Activated CD8-positive, alpha-beta memory T cell treated with anti-CD3 and anti-CD28 coated beads for 4 hours (primary cell): ENCODE measurements at places on chromosomes 7 and 10.
A peak's percentile ranks its signal among the peaks of the same experiment; 100 is the strongest.

- DNase-seq = no peak
Measured at GRCh38 chr10:55104738-55105137, 303.7 kb upstream of the PCDH15 start.

DNA sequence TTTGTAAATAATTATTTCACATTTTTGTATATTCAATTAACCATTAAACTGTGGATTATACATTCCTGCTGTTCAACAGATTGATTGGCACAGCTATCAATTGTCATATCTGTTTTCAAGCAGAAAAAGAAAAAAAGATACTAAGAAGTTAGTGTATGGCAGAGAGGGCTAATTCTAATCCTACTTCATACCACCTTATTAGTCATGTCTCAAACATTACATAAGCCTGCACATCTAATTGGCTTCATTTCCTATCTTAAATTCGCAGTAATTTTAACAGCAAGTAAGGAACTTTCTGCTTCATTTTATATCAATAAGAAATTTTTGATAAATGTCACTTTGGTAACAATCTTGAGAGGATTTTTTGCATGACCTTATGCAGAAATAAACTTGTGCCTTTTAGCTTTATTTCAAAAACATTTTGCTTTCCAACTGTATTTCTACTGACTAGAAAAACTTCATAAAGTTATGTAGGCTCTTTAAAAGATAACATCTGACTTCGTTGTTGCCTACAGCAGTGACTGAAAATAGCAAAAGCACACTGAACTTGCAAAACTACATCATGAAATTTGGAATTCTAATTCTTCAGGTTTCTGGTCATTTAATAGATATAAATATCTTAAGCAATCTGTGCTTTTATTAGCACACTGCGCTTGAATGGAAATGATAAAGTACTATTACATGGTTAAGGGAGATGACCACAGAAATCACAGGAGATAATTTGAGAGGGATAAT, 111.5 kb downstream of the SEMA3C start:
- no peak for DNase-seq

GRCh38 chr10:1577373-1577770, 160.0 kb downstream of the ADARB2 start:
- DNase-seq = no peak

GRCh38 chr7:81721437-81721836, 48.4 kb downstream of the HGF start:
- no peak for DNase-seq

DNA sequence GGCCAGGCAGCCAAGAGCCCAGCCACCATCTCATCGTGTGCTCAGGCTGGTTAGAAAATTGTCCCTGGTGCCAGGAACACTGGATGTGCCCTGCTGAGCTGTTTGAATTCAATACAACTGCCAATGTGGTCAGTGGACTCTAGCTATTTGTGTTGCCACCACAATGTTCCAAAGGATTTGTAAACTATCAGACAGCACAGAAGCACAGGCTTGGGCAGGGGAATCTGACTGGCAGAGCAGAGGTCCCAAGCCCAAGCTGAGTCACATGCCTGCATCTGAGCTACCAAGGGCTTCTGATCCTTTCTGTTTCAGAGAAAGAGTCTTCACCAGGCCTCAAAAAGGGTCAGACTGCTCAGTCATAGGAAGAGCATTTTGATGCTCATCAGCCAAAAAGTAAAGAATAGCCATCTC, 232.1 kb upstream of the SEMA3C start:
- DNase-seq = no peak

- DNase-seq = no peak
Measured at GRCh38 chr7:27182861-27183681, 2.0 kb downstream of the HOXA11 start.

- no peak for DNase-seq
Measured at GRCh38 chr10:124268976-124269375, 149.7 kb downstream of the OAT start.

GRCh38 chr10:42549851-42550250, 88.5 kb downstream of the ZNF33B start:
- DNase-seq = no peak

GRCh38 chr10:71040846-71041605, 152.7 kb upstream of the PCBD1 start:
- DNase-seq = no peak

DNA sequence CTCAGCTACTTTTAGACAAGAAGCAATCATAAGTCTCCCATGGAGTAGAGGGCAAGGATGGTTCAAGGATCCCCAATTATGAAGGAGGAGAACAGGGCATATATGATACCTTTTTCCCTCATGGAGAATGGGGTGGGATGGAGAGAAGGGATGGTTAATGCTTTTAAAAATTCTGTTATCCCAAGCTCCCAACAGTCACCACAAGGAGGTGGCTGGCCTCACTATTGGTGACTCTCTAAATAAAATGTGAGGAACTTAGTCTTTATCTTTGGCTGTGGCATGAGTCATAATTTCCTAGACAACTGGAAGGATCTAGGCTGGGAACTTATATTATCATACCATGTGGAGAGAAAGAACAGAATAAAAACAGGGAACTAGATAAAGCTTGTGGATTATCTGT, 297.0 kb downstream of the PHTF2 start:
- no peak for DNase-seq

- DNase-seq = no peak
Measured at GRCh38 chr10:118907051-118907450, 122.5 kb upstream of the NANOS1 start.

DNA sequence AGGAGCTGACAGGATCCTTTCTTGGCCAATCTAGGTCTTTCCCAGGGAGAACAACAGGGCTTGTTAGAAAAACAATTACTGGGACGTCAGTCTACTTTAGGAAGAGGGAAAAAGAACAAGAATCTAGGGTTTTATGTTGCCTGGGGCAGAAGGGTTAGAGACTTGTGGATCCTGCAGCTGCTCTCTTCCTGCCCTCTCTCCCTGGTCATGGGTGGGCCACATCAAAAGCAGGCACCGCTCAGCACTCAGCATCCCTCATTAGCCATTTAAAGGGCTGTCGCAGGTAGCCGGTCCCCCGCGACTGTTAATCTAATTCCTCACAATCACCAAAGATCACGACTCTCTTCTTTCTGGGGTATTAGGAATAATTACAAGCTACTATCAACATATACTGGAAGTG, 631.9 kb downstream of the CALN1 start:
- DNase-seq = no peak

DNA sequence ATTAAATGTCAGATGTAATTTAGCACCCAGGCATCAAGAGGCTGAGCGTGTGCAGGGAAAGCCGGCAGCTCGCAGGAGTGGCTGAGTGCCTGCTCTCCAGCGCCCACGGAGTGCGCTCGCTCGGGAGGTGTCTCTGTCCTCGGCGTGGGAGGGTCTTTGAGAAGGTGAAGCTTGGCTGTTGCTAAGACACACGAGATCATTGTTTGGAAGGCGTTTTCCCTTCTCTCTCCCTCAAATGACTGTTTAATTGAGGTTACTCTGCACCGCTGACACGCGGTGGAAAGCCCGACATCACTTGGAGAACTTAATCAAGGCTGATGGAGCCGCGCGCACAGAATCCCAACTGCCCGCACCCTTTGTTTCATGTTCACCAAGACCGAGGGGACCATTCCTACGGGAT, 414.6 kb downstream of the DNAJB6 start:
- DNase-seq = no peak

- no peak for DNase-seq
Measured at GRCh38 chr10:188546-188945, 53.3 kb downstream of the ZMYND11 start.

DNA sequence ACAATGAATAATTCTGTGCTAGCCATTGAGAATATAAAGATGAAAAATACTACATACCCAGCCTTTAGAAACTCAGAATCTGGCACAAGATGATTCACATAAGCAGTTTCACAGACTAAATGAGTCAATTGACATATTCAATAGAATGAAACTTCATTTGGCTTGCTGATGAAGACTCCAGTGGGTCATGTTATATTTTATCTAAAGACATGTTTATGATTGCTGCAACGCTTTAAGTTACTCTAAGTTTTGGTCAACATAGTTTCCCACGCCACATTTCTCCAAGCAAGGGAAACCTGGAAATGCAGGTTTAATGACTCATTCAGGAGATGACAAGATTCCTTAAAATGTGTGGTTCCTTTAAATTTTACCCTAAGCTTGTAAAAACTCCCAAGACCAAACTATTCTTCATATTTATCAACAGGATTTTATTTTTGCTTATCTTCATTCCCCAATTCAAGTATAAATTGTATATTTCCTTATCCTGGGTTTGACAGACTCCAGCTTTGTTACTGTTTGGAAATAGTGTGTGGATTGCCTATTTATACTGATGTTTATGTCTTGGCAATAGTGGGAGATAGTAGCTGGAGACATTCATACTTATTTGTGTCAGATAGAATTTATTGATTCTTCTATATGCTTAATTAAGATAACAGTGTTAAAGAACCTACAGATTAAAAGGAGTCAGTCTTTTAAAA, 6.6 kb downstream of the SEMA3A start:
- no peak for DNase-seq

GRCh38 chr7:114141415-114141814, 222.6 kb upstream of the PPP1R3A start:
- DNase-seq = no peak

- no peak for DNase-seq
Measured at GRCh38 chr10:54372179-54372578, 428.9 kb downstream of the PCDH15 start.

DNA sequence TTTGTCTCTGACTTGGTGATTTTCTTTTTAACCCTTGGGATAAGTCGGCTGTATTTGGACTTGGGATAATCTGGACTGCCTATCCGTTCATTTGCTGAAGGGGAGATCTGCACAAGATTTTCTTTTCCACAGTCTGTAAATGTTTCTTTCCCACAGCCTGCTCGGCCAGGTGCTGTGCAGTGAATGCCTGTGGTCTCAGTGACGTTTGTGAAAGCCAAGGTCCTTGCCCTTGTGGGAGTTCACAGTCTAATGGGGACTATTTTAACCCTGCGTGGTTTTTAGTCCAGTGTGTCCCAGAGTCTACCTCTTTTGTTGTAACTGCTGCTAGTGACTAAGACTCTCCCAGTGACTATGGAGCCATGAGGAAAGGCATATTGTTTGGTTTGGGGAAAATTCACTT, 8.9 kb downstream of the PNLIP start:
- DNase-seq = no peak

DNA sequence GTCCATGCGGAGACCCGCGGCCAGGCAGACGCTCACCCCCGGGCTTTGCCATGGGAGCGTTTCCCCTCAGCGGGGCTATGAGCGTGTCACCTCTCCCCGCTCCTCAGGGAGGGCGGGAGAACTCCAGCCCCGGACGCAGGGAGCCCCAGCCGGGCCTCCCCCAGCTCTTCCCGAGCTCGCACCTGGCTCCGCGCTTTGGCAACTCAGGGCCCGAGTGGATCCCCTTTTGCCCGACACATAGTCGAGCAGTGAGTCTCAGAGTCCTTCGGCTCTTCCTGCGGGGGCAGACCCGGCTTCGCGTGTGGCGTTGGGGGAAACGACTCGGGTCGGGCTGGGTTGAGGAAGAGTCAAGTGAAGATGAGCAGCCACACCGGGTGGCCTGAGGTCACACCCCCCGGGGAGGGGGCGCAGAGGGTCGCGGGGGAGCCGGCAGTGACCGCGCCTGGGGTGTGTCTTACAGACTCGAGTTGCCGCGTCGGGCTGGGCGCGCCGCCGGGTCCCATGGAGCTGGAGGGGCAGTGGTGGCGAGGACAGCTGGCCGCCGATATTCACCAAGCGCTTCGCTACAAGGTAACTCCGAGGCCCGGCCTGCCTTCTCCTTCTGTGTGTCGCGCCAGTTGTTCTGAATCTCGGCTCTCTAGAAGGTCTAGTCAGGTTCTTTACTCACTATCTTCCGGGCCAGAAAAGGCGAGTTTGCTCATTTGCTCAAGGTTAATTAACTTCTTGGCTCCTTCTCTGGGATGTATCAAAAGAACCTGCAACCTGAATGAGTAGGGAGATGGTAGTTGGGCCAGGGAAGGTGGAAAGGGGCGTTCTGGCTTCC, 721 bp downstream of the CCNJ start:
- DNase-seq = peak; percentile 18

DNA sequence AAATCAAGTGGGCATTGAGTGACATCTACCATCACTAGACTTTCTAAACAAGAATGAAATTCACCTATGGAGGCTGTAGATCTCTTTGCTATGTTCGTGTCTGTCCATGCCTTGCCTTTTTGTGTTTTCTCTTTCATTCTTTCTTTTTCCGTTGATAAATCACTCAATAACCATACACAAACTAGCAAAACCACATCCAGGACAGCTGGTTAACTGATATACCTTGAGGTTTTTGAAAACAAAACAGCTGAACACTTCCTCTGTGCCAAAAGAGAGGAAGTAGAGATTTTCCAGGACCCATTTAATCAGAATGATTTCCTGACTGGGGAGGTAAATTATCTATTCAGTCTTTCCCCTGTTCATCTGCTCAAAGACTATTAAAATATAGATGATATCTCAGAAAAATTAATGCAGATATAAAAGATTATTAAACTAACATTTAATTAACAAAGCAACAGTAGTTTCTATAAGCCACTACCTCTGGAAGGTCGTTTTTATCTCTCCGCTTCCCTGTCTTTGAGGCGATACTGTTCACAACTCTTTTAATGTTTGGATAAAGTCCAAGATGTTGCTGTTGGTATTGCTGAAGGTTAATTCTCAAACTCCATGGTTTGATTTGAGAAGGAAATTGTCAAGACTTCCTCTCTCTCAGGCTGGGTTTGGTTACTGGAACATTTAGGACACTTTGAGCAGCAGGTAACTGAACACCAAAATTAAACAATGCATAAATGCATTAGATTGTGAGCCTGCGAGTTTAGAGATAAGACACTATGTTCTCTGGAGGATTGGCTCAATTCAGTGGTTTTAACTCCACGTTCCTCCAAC, 24.4 kb upstream of the C10orf67 start:
- DNase-seq = no peak

- no peak for DNase-seq
Measured at GRCh38 chr7:73544678-73545077, 12.8 kb downstream of the BCL7B start.

DNA sequence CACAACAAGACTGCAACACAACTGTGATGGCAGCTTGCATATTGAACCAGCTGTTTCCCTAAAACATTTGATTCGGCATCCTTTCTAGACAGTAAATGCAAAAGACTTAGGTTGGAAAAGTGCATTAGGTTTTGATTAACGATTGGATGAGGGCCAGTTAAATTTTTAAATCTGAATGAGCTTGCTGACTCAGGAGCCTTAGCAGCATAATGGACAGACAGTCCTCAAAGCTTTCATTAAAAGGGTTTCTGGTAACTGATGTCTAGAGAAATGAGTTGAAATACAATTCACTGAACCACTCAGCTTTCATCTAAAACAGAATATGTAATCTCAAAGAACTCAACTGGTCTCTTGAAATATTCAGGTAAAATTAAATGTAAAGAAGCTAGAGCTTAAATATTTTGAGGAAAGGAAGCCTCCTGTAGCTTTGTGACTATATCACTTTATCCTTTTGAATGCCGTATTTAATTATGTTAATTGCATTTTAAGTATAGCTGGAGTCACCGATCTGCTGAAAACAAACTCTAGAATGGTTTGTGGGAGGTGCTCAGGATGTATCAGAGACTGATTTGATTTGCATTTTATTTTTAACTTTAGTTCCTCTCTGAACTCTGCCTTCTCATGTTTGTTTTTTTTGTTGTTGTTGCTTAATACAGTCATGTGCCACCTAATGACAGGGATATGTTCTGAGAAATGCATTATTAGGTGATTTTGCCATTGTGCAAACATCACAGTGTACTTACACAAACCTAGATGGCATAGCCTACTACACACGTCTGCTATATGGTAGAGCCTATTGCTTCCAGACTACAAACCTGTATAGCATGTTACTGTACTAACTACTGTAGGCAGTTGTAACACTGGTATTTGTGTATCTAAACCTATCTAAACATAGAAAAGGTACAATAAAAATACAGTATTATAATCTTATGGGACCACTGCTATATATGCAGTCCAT, 29.2 kb upstream of the ATRNL1 start:
- DNase-seq = no peak

GRCh38 chr10:103663236-103663635, 169.7 kb downstream of the NEURL1 start:
- DNase-seq = no peak
